DMS53 (cell line): ENCODE measurements at places on chromosomes 2 and 18.

DNA sequence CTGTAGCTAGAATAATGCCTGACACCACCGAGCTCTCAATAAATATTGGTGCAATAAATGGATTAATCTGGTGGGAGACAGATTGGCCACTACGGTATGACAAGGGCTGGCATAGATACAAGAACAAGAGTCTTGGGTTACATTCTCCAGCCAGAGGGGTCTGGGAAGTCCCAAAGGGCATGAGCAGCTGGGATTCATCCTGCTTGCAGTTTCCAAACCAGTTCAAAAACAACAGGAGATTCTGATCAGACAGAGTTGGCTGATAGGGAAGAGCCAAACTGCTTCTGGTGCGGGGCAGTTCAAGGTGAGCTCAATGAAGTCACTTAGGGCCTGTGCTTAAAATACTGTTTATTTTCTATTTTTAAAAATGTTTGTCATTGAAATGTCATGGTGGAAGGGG, 266.9 kb downstream of the TNS1 start:
- DNase-seq, result no peak

DNA sequence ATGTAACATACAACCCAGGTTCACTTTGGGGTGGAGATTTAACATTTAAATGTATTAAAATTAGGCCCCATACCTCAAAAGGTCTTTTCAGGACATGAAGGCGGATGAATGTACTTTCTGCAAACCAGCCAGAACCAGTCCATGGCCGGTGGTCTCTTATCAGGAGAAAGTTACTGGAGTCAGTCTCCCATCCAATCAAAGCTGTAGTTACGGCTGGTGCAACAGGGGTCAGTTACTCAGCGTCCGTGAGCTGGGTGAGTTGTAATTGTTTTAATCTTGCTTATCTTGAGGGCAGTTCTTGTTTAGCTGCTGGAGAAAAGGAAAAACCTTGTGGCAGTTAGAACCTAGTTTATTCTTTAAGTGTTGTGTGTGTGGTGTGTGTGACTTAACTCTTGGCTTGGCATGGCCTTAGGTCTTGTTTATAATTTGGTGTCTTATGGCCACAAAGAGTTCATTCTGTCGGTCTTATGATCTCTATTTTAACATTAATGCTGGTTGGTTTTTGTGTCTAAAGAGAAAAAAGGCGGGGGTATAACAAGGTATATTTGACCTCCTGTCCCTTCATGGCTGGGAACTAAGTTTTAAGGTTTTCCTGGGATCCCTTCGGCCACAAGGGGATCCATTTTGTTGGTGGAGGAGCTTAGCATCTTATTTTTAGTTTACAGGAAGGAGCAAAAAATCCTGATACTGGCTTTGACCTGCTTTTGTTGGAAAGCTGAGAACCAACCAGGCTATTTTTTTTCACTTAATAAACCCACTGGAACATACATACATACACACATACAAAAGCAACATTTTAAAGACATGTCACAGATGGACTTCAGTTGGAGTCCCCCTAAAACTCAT, 143.5 kb upstream of the NCK2 start:
- DNase-seq, result no peak

GRCh38 chr18:12046751-12047335, 46.8 kb upstream of the ANKRD62 start:
- no peak for DNase-seq

DNA sequence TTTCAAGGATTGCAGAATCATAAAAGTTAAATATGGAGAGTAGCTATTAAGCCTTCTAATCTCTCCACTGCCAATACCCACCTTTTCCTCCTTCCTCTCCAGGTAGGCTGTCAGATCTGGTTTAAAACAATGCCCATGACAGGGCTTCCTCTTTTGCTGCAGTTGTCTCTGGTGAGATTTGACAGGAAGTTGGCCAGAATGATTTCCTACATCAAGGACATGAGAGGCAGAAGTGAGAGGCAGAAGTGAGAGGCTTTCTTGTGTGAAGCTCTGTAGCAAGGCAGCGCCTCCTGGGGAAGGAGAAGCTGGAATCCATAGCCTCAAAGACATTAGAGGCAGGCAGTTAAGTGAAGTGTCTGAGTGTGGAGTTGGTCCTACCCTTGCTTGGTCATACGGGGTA, 385.7 kb downstream of the HRH4 start:
- no peak for DNase-seq

DNA sequence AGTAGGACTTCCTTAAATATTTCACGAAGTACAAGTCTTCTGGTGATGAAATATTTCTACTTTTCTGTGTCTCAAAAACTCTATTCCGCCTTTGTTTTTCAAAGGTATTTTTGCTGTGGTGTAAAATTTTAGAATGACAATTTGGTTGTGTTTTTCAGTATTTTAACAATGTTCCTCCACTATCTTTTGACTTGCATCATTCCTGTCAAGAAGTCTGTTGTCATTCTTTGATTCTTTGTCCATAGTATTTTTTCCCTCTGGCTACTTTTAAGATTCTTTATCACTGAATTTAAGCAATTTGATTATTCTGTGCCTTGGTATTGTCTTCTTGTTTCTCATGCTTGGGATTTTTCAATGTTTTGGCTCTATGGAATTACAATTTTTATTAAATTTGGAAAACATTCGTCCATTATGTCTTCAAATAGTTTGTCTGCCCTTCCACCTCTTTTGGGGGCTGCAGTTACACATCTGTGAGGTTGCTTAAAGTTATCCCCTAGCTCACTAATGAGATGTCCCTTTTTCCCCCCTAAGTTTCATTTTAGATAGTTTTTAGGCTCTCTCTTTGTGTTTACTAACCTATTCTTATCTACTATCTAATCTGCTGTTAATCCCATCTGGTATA, 76.0 kb downstream of the CAB39 start:
- no peak for DNase-seq

DNA sequence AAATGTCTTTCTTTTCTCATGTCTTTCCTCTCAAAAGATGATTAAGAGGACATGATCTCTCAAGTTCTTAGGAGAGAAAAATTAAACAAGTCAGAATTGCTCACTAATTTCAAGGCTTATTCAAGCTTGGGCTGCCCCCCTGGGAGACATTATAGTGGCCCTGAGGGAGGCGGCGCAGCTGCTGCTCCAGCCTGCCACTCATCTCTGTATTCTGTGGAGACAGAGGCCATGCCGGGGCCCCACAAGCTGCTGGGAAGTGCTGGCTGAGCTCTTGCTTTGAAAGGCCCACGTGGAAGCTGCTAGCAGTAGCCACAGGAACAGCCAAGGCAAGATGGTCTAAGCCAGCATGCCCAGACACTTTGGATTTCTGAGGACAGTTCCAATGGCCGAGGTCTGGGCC, 267.4 kb downstream of the LNPK start:
- DNase-seq, result no peak

- peak; percentile 83 for DNase-seq
Observed at GRCh38 chr2:71000780-71001591, 6.3 kb upstream of the TEX261 start.
